Caki2 (cell line): ENCODE measurements at places on chromosomes 5 and 9.

DNA sequence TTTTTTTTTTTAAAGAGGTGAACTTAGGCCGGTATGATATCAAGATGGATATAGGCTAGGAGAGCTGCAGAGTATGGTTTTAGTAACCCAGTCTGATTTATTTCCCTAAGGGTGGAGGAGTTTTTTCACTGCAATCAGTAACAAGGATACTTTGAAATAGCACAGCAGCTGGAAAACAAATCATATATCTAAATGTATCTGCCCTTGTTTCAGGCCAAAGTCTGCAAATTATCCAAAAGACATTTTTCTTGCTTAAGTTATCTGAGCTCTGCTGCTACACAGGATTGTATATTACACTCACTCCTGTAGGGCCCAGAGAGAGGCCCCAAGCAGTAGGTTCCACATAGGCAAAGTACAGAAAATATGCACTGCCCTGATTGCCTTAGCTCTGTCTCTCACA is 222.4 kb downstream of the NTRK2 start:
- DNase-seq: no peak

GRCh38 chr5:159826351-159827214 is 89.7 kb upstream of the ADRA1B start:
- DNase-seq: peak; percentile 90

GRCh38 chr5:14220642-14221041 is 77.5 kb downstream of the TRIO start:
- no peak for DNase-seq

- DNase-seq: no peak
Measured at GRCh38 chr5:178467568-178468195, 122.5 kb downstream of the COL23A1 start.

- DNase-seq: no peak
Measured at GRCh38 chr9:38041564-38042243, 27.3 kb downstream of the SHB start.

- DNase-seq: no peak
Measured at GRCh38 chr9:114399381-114399780, 11.6 kb upstream of the AKNA start.

DNA sequence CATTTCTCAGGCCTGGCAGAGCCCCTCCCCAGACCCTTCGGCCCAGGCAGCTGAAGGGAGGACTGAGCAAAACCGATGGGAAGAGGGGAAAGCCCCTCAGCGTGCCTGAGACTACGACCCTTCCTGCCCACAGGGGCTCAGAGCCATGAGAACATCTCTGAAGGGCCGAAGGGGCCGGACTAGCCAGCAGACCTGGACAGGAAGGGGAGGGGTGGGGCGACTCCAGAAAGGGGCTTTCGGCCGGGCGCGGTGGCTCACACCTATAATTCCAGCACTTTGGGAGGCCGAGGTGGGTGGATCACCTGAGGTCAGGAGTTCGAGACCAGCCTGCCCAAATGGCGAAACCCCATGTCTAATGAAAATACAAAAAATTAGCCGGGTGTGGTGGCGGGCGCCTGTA is 85.8 kb upstream of the PHYKPL start:
- no peak for DNase-seq

DNA sequence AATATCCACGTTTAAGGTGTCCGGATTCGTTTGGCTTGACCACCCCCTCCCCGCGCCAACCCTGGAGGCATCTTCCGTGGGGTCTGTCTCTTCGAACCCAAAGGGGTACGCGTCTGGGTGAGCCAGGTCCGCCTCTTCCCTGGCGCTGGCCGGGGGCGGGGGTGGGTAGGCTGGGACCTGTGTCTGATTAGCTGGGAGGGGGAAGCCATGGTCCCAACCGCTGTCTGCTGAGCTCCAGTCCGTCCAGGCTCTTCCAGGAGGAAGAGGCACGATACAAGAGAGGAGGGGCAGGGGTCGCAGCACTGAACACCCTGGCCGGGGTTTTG is at the start of gene LVRN:
Gene LVRN, plus strand, starts transcription at position 237 of the 326 bp plus-strand sequence. CDS start 143 bp downstream, outside the sequence.
- DNase-seq: no peak

DNA sequence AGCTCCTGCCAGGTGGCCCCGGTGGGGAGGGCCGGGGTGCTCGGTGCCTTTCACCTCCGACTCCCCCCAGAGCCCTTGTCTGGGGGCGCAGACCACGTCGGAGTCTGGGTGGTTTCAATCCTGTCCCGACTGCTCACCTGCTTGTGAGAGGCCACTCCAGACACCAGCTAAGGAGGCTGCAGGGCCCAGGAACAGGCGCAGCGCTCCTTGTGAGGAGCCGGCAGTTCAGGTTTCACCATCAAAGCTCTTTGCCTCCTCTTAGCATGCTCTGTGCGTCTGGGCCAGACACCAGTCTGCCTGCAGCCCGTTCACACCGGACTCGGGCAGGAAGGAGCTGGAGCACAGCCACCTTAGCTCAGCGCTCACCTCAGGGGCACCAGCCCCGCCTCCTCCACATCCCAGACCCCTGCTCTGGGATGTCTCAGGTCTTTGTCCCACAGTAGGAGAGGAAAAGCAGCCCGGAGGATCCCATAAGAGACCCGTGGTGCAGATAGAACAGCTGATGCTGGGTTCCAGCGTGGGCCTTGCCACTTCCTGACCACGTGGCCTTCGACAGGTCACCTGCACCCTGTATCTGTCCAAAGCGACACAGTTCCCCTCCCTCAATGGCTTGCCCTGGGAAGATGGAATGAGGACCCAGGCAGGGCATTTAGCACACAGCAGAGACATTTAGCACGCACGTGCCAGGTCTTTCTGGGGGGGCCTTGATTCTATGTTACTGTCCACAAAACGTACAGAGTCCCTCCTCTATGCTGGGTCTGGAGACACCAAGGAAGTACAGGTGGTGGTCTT is 106.2 kb upstream of the LMX1B start:
- no peak for DNase-seq

GRCh38 chr5:74725331-74725730 is 40.3 kb downstream of the HEXB start:
- DNase-seq: no peak

- DNase-seq: no peak
Measured at GRCh38 chr9:113247640-113248039, 26.3 kb downstream of the SLC31A1 start.

- no peak for DNase-seq
Measured at GRCh38 chr5:149278451-149279210, 7.0 kb downstream of the AFAP1L1 start.

DNA sequence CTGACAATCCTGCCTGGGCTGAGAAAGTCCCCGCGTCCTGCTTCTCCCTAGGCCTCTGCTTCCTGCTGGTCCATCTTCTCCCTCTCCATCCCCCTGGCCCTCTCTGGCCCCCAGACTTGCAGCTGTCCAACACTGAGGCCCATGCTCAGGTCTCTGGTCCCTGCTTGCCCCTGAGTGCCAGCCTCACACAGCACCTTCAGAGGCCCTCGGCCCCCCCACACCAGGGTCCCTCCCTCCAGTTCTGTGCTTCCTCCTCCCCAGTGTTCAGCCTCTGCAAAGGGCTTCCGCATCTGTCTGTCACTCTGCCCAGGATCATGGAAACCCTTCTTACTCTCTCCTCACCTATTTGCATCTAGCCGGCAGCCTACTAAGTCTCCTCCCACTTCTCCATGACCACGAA is 62.4 kb upstream of the CTSL start:
- DNase-seq: no peak

- no peak for DNase-seq
Measured at GRCh38 chr5:154528005-154528594, 50.1 kb upstream of the HAND1 start.

DNA sequence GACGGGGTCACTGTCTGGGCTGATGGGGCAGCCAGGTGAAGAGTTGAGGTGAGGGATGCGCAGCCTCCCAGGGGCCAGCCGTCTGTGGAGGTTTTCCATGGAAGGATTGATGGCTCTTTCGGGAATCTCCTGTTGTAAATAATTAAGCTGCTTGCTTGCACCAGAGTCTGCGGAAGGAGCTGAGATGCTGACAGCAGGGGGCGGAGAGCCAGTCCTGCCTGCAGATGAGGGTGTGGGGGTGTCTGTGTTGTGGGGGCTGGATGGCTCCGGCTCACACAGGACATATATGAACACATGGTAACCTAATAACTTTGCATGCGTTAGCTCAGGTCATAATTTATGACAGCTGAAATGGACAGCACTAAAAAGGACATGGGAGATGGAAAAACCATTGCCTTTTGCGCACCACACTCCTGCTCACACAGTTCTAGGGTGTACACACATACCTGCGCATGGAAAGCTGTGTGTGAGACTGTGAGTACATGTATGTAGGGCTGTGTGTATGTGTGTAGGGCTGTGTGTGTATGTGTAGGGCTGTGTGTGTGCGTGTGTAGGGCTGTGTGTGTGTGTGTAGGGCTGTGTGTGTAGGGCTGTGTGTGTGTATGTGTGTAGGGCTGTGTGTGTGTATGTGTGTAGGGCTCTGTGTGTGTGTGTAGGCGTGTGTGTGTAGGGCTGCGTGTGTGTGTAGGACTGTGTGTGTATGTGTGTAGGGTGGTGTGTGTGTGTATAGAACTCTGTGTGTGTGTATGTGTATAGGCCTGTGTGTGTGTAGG is 36.8 kb upstream of the SEMA4D start:
- DNase-seq: peak; percentile 23

- no peak for DNase-seq
Measured at GRCh38 chr9:36884721-36885120, 149.3 kb downstream of the PAX5 start.

DNA sequence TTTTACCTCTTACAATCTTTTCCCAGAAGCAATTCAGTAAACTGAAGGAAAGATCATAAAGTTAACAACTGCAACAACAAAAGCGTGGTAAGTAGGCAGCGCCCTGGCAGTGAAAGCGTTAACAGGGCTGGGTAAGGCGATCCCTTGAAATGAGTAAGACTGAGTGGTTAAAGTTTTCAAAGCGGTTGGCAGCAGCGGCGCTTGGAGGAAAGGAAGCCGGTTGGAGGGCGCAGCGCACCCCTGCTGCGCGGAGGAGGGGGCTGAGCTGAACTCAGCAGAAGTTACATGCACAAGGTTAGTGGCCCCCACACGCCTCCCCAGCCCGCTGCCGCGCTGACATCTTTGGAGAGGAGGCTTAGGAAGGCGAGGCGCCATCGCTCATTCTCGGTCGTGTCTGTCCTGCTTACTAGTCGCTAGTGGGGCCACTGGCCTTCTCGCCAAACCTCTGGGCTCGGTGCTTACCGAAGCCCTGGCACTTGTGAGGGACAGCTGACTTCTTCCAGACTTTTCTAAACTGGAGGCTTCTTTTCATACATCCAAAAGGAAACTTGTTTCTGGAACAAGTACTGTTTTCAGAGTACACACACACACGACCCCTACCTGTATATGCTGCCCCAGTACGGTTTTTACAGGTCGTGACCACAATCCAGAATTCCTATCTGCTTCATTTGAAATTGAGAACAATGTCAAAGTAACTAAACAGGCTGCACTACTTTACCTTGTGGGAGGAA is at the start of gene SH3RF2:
Gene SH3RF2, plus strand, starts transcription at position 178 of the 731 bp plus-strand sequence. CDS start 1,351 bp downstream, outside the sequence.
- peak; percentile 91 for DNase-seq

- DNase-seq: no peak
Measured at GRCh38 chr9:112135706-112136105, 39.4 kb downstream of the SUSD1 start.
